Suppressor macrophage treated with lipopolysaccharide for 4 hours (primary cell): ENCODE measurements at places on chromosomes 1 and 21.
A peak's percentile ranks its signal among the peaks of the same experiment; 100 is the strongest.

- DNase-seq = no peak
Measured at GRCh38 chr1:21926814-21927532, 10.1 kb downstream of the HSPG2 start.

GRCh38 chr21:28636752-28637691, 355.7 kb downstream of the LTN1 start:
- DNase-seq = no peak

DNA sequence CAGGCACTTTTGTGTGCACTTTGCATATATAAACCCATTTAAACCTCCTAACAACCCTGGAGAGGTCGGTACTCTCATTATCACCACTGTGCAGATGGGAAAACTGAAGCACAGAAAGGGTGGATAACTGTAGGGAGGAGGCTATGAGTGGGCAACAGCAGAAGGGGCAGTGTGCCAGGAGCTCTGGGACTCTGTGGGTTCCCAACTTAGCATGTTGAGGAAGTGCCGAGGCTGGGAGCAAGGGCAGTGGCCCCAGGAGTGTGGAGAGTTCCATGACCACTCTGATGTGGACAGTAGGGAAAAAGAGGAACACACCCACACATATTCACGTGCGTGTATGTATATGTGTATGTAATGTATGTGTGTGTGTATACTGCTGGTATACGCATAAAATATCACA, 25.7 kb upstream of the KCNC4 start:
- DNase-seq = peak; percentile 20

- DNase-seq = no peak
Measured at GRCh38 chr1:226019572-226019971, 20.4 kb upstream of the SDE2 start.

- no peak for DNase-seq
Measured at GRCh38 chr1:234361102-234361603, 12.1 kb upstream of the COA6 start.

- DNase-seq = no peak
Measured at GRCh38 chr1:98406352-98407088, 255.0 kb upstream of the SNX7 start.
